ENCODE measurements at places on chromosomes 16 and 17.

DNA sequence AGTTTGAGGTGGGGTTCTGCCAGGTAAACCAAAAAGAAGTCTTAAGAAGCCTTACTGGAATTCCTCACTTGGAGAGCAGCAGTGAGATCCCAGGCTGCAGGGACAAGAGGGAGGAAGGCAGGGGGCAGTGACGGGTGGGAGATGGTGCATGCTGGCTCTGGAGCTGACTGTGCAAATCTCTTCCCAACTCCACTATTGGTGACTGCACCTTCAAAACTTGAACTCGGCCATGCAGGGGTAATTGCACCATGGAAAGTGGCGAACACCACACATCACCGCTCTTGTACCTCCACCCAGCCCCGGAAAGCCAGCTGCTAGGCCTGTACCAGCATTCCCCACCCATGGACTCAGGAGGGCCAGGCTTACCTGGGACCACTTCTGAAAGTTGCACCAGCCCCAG lies 51.4 kb upstream of the CDR2 start:
- H3K36me3 ChIP-seq, result peaks cover 51% of the 10 kb centered on the region
- no peak overlapping the region for H3K4me3 ChIP-seq
- peaks cover 6% of the 10 kb centered on the region for H3K4me1 ChIP-seq
- no peak for DNase-seq

- H3K4me1 ChIP-seq, result peaks cover 16% of the 10 kb centered on the region
- peak overlapping the region; percentile 88 for H3K27ac ChIP-seq
- no peaks in the 10 kb centered on the region for H3K27me3 ChIP-seq
- H3K36me3 ChIP-seq, result peaks cover 13% of the 10 kb centered on the region
- DNase-seq, result no peak
These were observed 25.3 kb downstream of the G6PC3 start for GRCh38 chr17:44095647-44096496.

DNA sequence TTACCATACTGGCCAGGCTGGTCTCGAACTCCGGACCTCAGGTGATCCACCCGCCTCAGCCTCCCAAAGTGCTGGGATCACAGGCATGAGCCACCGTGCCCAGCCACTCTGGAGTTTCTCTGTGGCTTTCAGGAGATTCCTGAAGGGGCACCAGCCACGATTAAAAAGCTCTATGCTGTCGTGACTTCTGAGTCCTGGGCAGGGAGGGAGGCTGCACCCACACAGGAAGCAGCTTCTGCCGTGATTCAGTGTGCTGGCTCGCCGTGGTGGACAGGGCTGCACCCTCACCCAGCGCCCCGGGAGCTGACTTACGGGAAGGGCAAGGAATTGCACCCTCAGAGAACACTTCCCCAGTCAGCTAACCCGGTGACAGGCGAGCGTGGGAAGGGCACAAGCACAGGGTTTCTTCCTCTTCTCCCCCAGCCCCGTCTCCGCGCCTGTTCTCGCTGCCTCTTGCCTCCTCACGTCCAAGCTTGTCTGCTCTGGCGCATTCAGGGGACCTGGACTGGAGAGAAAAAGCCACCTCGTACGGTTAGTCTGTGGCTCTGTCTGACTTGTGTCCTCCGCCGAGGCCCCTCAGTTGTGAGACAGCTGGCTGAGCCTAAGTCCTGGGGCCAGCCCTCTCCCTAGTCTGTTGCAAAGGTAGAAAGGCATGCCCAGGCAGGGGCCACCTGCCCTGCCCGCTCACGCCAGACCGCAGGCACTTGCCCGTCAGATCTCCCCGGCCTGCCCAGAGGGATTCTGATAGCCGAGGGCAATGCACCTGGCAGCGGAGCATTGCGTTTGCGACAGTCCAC lies 145.0 kb downstream of the SEC14L1 start:
- DNase-seq, result peak; percentile 11
- peak overlapping the region; percentile 12 for H3K4me3 ChIP-seq
- no peaks in the 10 kb centered on the region for H3K27me3 ChIP-seq
- H3K4me1 ChIP-seq, result peaks cover 41% of the 10 kb centered on the region

GRCh38 chr16:79815049-79815448 lies 214.5 kb upstream of the MAF start:
- no peaks in the 10 kb centered on the region for H3K27me3 ChIP-seq
- no peak for DNase-seq
- H3K27ac ChIP-seq, result no peak overlapping the region
- H3K36me3 ChIP-seq, result no peaks in the 10 kb centered on the region
- no peak overlapping the region for H3K4me3 ChIP-seq
- no peaks in the 10 kb centered on the region for H3K4me1 ChIP-seq

DNA sequence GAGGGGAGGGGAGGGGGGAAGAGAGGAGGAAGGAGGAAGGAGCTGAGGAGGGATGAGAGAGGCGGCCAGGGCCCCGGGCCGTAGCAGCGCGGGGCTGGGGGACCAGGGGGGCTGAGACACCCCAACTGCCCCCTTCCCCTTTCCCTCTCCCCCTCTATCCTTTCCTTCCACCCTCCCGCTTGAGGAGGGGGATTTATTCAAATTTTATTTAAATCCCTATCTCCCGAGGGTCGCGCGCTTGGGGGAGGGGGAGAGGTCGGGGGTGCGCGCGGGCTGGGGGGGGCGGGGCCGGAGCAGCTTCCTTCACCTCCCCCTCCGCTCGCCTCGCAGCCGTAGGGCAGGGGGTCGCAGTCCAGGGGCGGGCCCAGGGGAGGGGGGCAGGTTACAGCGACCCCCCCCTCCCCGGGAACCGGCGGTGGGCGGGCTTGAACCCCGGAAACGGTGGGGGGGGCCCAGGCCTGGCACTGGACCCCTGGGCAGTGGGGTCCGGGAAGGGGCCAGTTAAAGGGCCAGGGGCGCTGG lies at the start of gene FBXL19:
Gene FBXL19, plus strand, starts transcription at position 19 of the 522 bp plus-strand sequence. CDS start 2,183 bp downstream, outside the sequence.
- peaks cover 44% of the 10 kb centered on the region for H3K4me1 ChIP-seq
- no peak for DNase-seq
- peak within 1 kb of the TSS; percentile 100 for H3K27ac ChIP-seq
- H3K27me3 ChIP-seq, result no peaks in the 10 kb centered on the region
- H3K36me3 ChIP-seq, result peaks cover 22% of the 10 kb centered on the region
- peak within 1 kb of the TSS; percentile 96 for H3K4me3 ChIP-seq
